Fibroblast of skin of right quadriceps (primary cell): ENCODE measurements at places on chromosomes 2 and 18.

GRCh38 chr18:48711651-48712486, 173.0 kb downstream of the CTIF start:
- DNase-seq, result peak; percentile 50

- no peak for DNase-seq
Observed at GRCh38 chr2:181823405-181823804, 68.1 kb upstream of the ITPRID2 start.

GRCh38 chr2:173290046-173290445, 64.6 kb upstream of the CDCA7 start:
- no peak for DNase-seq

GRCh38 chr2:117692001-117692763, 122.3 kb upstream of the DDX18 start:
- DNase-seq, result no peak

GRCh38 chr2:15893085-15893484, 47.3 kb upstream of the MYCN start:
- no peak for DNase-seq

GRCh38 chr2:6921321-6921922, 4.2 kb downstream of the RNF144A start:
- DNase-seq, result no peak

DNA sequence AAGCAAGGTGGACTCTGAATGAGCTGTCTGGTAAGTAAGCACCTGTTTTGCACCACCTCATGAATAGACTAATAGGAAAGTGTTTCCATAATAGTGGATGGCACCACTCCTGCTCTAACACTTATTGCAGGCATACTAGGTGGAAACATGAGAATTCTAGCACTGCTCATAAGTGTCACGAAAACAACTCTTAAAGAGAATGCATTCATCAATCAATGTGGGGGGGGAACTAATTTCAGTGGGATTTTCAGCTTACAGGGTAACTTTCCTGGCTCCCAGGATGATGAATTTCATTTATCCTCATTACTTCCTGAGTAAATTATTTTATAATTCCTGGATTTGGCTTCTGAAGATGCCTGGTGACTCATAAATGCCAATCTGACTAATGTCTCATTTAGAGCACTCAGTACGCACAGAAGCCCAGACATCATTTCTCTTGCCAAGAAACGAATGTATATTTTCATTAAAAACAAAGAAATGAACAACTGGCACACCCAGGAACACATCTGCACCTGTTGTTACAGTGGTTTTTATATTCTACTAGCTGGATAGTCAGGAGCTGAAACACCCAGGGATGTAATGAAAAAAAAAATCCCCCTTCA, 129.6 kb downstream of the PID1 start:
- DNase-seq, result peak; percentile 54

- DNase-seq, result no peak
Observed at GRCh38 chr2:221463241-221463896, 108.7 kb downstream of the EPHA4 start.

DNA sequence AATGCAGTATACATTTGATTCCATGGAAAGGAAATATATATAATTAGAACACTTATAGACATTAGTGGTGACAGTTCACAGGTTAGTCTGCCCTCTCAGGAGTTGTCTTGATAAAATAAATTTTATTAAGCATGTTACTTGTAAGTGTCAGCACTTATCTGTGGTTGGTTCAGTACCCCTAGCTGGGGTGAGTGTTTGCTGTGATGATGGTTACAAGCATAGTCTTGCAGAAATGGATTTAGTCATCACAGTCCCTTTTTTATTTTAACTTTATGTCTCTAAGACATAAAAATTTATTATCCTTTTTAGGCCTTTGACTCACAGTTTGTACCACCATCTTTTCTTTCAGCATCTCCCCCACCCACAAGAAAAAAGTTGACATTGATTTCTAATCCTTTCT, 52.1 kb downstream of the NCK2 start:
- DNase-seq, result peak; percentile 35

GRCh38 chr2:117646099-117646498, 168.4 kb upstream of the DDX18 start:
- no peak for DNase-seq

DNA sequence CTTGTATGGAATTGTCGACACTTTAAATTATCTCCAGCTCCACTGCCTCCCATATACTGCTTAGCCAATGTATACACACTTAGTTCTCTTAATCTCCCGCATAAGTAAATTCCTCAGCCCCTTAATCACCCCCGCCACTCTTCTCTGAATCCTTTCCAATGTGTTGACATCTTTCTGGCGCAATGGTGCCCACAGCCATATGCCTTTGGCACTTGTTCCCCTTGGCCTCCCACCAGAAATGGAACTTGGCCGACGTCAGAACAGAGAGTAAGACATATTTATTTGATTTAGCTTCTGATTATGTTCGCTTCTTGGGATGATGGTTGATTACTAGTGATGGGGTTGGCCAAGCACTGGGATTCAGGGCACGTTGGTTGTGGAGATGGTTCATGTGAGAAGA, 1089.3 kb upstream of the CELF4 start:
- DNase-seq, result peak; percentile 5

- no peak for DNase-seq
Observed at GRCh38 chr18:33444709-33445108, 4.2 kb upstream of the CCDC178 start.

GRCh38 chr2:60998628-60999545, 18.6 kb upstream of the PEX13 start:
- DNase-seq, result peak; percentile 49

GRCh38 chr2:231124838-231125568, at the start of gene HTR2B:
HTR2B (minus strand) TSS chr2:231125042; CDS start chr2:231123764, 1,278 bp downstream.
- DNase-seq, result no peak

DNA sequence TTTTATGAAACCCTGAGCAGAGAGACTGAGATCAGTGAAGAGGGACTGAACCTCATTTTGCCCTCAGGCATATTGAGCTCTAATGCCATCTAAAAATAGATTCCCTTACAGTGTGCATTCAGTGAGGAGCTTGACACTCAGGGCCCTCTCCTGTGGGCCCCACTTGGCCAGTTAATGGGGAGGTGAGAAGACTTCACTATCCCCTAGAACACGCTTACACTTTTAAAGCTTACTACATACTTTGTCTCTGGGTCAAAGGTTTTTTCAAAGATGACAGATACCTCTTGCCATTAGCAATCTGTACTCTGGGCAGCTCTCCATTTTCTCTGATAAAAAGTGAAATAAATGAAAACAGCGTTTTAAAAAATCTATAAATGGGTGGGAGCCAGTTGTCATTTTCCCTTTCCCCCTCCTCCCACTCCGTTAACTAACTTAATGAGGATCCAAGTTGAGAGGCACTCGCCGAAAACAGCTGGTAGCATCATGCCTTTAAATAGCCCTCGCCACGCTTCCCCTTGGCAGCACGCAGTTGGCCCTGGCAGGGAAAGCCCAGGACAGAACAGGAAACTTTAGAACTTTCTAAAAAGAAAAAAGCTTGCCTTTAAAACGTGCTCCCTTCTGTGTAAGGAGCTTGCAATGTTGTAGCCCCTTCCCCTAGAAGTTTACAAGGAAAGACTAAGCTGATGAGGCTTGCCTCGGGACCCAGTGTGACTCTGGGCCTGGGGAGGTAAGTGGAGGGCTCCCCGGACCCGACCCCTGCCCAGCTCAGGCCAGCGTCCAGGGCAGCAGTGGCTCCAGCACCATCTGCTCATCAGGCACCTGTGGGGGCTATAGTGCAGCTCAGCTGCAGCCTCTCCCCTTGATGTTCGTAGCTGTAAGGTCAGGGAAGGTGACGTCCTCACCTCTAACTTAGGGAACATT, 58.8 kb upstream of the FOSL2 start:
- DNase-seq, result no peak

DNA sequence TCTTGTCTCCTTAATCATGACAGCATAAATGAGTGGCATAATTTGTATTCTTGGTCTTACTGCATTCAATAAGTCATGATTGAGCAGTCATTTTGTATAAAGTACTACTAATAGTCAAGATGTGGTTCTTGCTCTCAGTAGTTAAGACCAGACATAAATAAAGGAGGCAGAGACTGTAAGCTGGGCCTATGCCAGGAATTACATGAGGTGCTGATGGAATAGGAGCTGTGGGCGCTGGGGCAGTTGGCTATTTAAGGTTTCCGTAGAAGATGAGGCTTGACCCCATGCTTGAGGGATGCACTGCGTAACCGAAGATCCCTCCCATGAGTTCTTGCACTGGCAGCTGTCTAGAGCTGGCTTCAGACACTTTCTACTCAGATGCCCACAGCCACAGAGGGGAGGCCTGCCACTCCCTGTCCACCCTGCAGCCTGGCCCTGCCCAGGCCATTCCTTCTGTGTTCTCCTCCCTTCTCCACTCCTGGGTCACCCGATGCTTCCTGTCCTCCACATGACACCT, 150.9 kb upstream of the REV1 start:
- DNase-seq, result peak; percentile 38

GRCh38 chr18:44128365-44128764, 552.3 kb upstream of the SETBP1 start:
- peak; percentile 33 for DNase-seq

DNA sequence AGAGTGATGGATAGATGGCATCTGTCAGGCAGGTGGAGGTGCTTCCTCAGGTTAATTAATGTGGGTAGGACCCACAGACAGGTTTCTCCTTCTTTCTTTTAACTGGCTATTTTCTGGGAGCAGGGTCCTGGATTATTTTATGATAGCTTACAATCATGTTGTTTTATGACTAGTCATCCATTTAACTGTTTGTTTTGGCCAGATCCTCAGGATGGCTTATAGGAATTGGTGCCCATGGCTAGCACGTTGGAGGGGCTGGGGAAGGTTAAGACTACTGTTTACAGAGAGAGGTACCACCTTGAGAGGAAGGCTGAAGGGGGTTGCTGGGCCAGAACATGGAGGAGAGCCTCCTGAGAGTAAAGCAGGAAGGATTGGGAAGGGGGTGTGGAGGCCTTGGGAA, 78.0 kb upstream of the MGAT5 start:
- DNase-seq, result no peak
